ENCODE measurements at places on chromosomes 2 and 18.

GRCh38 chr2:176020400-176020799 is 18.3 kb upstream of the LNPK start:
- no peak for DNase-seq

DNA sequence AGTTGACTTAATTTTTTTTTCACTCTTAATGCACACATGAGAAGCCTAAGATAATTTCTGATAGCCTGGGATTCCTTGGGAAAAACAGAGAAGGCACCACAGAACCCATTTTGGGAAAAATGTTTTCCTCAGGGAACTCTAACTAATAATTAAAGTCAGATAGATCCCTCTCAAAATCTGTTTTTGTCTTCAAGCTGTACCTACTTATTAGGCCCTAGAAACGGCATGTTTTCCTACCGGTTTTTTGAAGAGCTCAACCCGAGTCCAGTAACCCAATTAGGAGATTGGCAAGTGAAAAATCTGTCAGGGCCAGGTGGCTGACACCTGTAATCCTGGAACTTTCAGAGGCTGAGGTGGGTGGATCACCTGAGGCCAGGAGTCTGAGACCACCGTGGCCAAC is 16.1 kb upstream of the PDK1 start:
- no peak for DNase-seq

GRCh38 chr2:178827739-178828485 is 20.7 kb upstream of the TTN start:
- no peak for DNase-seq

GRCh38 chr18:59229191-59229590 is 9.2 kb downstream of the GRP start:
- DNase-seq, result no peak

GRCh38 chr18:44795241-44795640 is 114.6 kb downstream of the SETBP1 start:
- no peak for DNase-seq

DNA sequence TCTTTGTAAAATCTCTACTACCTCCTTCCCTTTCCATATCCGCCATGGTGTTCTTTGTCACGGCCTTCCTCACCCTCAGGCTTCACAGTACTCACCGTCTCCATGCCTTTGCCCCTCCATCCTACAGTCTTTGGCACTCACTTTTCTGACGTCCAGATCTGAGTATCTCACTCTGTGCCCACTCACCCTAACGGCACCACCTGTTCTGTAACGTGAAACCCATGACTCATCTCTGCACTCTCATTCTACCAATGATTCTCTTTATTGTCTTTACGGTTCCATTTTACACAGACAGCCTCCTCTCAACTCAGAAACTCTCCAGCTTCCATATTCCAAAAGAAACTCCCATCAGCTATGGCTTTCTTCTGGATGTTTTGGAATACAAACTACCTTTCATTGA is 56.7 kb downstream of the NETO1 start:
- no peak for DNase-seq

All from astrocyte of the hippocampus (primary cell).